ENCODE measurements at places on chromosomes 6 and 20.

DNA sequence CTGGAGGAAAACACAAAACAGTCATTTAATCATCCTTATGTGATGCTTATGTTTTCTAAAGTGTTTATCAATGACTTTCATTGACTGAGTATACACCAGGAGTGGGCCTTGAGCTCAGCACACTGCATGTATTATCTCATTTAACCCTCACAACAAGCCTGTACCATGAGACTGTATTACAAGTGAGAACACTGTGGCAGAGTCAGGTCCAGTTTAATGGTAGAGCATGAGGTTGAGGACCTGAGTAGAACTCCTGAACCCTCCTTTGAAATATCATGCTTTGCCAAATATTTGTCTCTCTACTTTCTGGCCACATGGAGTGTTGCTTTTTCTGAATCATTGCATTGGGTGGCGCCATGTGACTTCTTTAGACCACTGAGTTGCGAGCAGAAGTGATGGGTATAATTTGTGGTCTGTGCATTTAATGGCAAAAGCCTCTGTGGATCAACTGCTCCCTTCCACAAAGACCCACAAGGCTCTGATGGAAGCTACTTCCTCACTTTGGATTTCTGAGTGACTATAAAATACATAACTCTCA, 65.0 kb upstream of the SIRPG start:
- no peak for DNase-seq

DNA sequence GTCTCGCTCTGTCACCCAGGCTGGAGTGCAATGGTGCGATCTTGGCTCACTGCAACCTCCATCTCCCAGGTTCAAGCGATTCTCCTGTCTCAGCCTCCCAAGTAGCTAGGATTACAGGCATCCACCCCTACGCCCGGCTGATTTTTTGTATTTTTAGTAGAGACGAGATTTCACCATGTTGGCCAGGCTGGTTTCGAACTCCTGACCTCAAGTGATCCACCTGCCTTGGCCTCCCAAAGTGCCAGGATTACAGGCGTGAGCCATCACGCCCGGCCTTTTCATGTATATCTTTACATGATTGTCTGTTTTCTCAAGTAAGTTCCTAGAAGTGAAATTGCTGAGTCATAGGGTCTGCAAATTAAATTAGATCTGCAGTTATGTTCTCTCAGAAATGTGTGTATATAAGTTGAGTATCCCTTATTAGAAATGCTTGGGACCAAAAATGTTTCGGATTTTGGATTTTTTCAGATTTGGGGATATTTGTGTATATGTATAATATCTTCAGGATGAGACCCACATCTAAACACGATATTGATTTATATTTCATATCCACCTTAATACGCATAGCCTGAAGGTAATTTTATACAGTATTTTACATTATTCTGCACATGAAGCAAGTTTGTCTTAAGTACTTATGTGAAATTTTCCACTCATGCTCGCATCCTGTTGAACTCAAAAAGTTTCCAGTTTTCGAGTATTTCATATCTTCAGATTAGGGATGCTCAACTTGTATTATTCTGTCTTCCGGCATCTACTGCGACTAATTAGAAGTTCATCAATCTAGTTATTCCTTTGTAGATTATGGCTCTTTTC, 40.4 kb downstream of the TAB2 start:
- no peak for DNase-seq

DNA sequence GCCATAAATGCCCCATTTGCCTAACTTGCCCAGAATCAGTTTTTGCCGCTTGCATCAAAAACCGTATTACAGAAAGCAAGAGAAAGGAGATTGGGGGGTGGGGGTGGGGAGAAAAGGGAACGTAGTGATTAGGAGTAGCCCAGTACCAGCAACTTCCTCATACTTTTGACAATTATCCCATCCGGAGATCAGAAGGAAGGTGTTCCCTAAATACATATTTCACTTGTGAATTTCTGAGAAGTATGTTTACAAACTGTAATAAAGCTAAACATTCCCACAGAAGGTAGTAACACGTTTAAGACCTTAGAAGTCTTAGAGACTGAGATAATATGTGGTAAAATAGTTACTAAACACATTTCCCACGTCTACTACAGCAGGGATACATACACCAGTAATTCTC, 14.5 kb downstream of the PREP start:
- DNase-seq: no peak

DNA sequence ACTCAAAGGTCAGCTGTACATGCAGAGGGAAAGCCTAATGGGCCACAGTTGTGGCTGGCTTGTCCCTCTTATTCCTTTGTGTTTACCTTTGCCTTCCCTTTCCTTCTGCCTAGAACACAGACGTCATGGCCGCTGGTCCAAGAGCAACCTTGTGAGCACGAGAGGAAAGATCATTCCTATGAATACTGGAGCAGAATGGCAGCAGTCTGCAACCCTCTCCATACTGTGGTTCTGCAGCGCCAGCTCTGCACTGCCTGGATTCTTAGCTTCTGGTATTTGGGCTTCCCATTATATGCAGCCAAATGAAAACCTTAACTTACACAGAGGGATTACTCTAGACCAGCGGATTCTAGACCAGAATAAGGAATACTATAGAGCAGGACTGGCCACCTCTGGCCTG, 12.4 kb downstream of the TBC1D7 start:
- DNase-seq: no peak

DNA sequence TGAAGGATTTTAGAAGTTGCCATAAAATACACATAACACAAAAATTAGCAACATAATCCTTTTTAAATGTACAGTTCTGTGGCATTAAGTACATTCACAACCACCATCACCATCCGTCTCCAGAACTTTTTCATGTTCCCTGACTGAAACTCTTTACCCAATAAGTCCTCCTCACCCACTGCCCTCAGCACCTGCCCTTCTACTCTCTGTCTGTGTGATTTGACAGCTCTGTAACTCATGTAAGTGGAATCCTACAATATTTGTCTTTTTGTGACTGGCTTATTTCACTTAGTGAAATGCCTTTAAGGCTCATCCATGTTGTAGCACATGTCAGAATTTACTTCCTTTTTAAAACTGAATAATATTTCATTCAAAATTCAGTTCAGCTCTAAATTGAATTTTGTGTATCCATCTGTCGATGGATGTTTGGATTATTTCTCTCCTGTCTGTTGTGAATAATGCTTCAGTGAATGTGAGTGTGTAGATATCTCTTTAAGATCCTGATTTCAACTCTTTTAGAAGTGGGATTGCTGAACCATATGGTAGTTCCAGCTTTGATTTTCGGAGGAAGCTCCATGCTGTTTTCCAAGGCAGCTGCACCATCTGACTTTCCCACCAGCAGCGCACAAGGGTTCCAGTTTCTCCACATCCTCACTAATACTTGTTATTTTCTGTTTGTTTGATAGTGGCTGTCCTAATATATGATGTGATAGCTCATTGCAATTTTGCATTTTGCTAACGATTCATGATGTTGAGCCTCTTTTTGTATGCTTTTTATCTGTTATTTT, 4.2 kb downstream of the ENTPD6 start:
- no peak for DNase-seq

DNA sequence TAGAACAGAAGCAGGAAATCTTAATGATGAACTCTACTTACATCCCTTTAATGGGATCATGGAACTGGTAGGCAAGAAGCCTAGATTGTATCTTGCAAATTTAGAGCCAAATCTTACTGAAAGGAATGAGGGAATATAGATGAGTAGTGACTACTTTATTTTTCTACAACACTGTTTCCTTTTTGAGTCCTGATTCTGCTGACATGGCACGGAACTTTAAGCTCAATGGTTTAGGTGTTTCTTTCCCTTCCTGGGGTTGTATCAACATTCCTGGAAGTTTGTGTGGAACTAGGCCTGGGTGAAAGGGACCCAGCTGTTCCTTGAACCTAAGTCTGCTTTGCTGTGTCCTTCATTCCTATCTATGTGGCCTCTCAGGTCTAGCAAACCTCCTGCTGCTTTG, 705.3 kb upstream of the FLRT3 start:
- DNase-seq: no peak

- no peak for DNase-seq
Measured at GRCh38 chr20:3670511-3670910, 7.3 kb upstream of the GFRA4 start.

GRCh38 chr20:32007787-32008616, 2.2 kb upstream of the CCM2L start:
- DNase-seq: no peak

GRCh38 chr6:88704980-88705379, 258.4 kb downstream of the RNGTT start:
- DNase-seq: no peak

- DNase-seq: no peak
Measured at GRCh38 chr6:163342571-163343539, 71.7 kb upstream of the QKI start.

Data from hematopoietic multipotent progenitor cell (in vitro differentiated cells).